ENCODE measurements at places on chromosomes 3 and 15.
A peak's percentile ranks its signal among the peaks of the same experiment; 100 is the strongest.

- no peak for DNase-seq
Observed at GRCh38 chr15:25829073-25829472, 34.1 kb downstream of the ATP10A start.

GRCh38 chr3:131075632-131076328, 49.1 kb downstream of the NEK11 start:
- no peak for DNase-seq

- DNase-seq: peak; percentile 64
Observed at GRCh38 chr15:38254051-38254883, 1.6 kb downstream of the SPRED1 start.

DNA sequence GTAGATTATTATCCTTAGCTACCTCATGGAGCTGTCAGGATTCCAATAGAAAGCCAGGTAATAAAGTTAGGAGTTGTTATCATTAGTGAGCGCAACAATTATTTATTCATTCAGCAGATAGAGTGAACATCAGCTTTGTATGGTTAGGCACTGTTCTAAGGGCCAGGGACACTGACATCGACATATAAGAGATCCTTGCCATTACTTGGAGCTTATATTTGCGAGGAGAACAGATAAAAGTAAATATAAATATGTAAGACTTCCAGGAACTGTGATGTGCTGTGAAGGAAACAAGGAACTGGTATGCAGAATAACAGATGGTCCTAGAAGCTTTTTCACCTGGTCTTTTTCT, 473 bp downstream of the LSM3 start:
- no peak for DNase-seq

DNA sequence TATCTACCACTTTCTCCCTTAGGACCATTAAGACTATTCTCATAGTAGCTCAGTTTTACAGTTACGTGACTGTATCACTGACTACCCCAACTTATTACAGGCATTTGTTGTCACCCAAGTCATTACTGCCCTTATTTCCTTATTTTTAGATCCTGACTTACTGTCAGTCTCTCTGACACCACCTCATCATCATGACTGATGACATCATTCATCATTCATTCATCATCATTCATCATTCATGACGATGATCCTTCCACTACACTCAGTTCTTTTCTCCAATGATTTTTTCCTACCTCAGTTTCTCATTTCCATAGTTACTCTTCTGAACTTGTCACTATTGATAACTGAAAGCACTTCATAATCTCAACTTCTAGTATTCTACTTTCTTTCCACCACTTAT, 83.8 kb downstream of the ADAM10 start:
- no peak for DNase-seq

GRCh38 chr3:51591231-51591630, 52.7 kb downstream of the RAD54L2 start:
- no peak for DNase-seq

GRCh38 chr15:26711445-26711844, 61.4 kb downstream of the GABRB3 start:
- no peak for DNase-seq

- DNase-seq: peak; percentile 100
Observed at GRCh38 chr3:184174646-184175492, at the start of gene AP2M1. Gene AP2M1 (plus strand): TSS chr3:184174855. CDS start chr3:184176994, 2,139 bp downstream.

GRCh38 chr15:100968050-100968966, 49.2 kb downstream of the LRRK1 start:
- DNase-seq: no peak

DNA sequence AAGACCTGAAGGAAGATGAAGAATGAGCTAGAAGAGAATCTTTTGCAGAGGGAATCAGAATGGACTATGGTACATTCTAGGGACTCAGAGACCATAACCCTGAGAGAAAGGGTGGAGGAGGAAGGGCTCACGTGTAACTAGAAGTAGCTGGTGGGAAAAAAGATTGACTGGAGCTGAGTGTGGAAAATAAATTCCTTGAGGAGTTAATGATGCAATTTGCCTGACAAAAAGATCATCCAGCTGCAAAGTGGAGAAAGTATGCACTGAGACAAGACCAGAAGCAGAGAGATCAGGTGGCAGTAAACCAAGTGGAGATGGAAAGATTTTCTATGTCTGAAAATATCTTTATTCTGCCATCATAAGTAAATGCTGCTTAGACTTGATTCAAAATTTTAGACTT, 52.9 kb upstream of the TBL1XR1 start:
- no peak for DNase-seq
